ENCODE measurements at places on chromosomes 16 and 17.

DNA sequence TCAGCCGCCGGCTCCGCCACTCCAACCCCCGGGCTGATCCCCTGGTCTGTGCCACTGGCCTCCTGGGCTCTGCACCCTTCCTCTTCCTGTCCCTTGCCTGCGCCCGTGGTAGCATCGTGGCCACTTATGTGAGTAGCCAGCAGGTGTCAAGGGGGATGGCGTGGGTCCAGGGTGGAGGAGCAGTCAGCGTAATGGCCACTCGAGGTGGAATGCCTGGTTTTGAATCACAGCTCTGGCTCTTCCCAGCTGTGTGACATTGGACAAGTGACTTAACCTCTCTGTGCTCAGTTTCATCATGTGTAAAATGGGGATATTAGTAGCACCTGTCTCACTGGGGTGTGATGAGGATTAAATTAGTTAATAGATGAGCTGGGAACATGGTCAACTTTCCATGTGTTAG lies 2.4 kb upstream of the LAT start:
- no peak for DNase-seq

GRCh38 chr16:21101631-21102420 lies 48.8 kb downstream of the DNAH3 start:
- no peak for DNase-seq

DNA sequence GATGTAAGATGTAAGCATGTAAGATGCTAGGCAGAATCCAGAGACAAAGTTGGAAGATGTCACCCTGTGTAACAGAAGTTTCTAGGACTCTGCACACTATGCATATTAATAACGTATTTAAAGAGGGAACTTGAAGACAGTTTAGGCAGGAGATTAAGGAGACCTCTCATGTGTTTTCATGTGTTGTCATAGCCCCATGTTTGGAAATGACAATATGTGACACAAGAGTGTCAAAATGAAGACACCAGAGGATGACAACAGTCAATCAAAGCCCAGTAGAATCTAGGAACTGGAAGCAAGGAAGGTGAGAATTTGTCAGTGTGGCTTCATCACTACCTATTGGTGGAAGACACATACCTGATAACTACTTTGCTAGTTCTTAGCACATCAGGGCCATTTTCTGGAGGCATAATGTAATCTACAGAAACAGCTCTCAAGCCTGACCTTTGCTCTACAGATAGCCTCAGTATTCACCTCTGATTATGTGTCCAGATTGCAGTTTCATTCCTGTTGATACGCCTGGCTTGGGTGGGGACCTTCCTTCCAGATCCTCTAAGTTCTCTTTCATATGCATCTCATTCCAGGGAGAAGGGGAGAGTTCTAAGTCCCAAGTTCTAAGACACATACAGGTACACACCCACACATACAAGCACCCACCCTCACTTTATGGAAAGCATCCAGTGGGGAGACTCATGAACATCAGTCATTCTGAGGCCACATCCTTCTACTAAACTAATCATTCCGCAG lies 26.3 kb downstream of the PMP22 start:
- no peak for DNase-seq

- no peak for DNase-seq
Observed at GRCh38 chr16:89093602-89094251, at the start of gene ACSF3. TSS of gene ACSF3 (plus strand) at chr16:89093852. CDS start at chr16:89100682, 6,830 bp downstream.

DNA sequence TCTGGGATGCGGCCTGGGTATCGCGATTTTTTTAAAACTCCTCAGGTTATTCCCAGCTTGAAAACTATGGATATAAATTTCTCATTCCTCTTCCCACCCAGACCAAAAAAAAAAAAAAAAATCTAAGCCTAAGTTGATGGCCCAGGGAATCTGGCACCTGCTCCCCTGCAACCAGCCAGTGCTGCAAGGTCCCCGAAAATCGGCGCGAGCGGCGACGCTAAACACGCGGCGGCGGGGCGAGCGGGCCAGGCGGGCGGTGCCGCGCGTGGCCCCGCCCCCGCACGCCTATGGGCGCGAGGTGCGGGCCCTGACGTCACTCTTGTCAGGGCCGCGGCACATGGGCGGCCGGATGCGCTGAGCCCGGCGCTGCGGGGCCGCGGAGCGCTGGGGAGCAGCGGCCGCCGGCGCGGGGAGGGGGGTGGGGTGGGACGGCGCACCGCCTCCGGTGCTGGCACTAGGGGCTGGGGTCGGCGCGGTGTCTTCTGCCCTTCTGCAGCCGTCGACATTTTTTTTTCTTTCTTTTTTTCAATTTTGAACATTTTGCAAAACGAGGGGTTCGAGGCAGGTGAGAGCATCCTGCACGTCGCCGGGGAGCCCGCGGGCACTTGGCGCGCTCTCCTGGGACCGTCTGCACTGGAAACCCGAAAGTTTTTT lies at the start of gene HLF:
Gene HLF (plus strand): TSS at position 316 of the 654 bp plus-strand sequence. CDS start 525 bp downstream, outside the sequence.
- DNase-seq = peak; percentile 15

DNA sequence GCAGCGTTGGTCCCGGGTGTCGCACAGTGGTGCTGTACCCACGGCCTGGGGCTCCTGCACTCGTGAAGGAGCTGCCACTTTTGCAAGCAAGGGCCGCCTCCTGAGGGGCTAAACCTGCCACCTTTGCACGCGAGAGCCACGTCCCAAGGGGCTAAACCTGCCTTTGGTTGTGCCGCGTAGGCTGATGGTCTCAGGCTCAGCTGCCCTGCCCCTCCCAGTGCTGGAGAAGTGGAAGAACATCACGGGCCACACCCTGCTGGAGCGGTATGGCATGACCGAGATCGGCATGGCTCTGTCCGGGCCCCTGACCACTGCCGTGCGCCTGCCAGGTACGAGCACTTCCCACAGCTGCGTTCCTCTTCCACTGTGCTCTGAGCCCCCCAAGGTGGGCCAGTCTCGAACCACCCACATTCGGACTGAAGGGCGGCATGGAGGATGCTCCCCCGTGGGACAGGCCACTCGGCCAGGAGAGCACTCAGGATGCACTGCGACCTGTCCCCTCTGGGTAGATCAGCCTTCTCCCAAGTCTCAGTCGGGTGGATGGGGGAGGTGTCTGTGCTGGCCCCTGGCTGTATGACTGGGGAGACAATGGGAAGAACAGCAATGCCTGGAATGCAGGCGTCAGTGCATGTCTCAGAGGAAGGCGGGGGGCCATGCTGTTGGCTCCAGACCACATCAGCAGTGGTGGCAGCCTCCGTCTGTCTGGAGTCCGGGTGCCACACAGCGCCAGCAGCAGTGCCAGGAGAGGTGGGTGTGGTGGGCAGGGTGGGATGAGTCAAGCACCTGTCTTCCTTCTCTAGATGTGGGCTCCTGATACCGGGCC lies 20.7 kb downstream of the ACSF3 start:
- DNase-seq = no peak

DNA sequence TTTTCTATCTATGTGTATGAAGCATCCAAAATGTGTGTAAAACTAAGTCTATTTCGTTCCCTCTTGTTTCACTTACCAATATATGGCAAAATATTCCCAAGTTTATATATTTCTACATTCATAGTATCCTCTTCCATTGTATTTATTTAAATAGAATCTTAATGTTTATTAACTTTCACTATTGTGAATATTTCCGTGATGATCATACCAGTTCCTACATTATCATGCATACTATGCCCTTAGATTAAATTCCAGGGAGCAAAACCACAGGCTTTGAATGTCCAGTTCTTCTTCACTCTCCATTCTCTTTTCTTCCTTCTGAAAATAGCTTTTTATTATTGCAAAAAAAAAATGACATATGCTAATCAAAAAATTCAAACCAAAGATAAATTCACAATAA lies 4.0 kb downstream of the MAP2K6 start:
- no peak for DNase-seq

GRCh38 chr17:71427801-71428200 lies 693.0 kb upstream of the SOX9 start:
- no peak for DNase-seq

GRCh38 chr17:48645639-48646182 lies 19.6 kb upstream of the HOXB9 start:
- DNase-seq = no peak

- no peak for DNase-seq
Observed at GRCh38 chr17:27666831-27667560, 36.0 kb downstream of the LGALS9 start.

- DNase-seq = no peak
Observed at GRCh38 chr16:57021757-57022156, 32.4 kb downstream of the NLRC5 start.

- no peak for DNase-seq
Observed at GRCh38 chr17:26792486-26792885, 501.4 kb upstream of the WSB1 start.

DNA sequence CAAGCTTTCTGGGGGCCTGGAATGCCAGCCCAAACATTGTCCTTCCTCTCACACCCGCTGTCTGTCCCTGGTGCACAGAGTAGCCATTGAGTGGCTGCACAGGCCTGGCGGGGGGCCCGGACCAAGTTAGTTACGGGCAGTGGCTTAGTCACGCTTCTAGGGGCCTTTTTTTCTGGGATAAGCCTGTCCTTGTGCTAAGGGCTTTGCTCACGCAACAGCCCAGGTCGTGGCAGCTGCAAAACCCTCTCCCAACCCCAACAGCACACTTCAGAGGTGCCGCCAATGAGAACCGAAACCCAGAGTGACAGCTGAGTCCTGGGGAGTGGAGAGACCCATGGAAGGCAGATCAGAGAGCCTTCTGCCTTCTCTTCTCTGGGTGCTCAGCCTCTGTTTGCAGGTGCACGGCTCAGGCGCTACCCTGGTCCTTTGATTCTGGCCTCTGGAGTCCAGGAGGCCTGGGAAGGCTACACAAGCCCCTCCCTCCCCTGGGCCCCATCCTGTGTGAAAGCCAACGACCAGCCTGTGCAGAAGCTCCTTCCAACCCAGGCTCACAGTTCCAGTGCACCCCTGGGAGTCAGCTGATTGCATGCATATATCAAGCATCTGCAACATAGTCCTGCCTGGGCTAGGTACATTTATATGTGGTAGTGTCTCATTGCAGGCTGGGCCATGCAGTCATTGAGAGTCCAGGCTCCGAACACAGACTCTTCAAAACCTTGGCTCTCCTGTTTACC lies 9.1 kb downstream of the WSCD1 start:
- DNase-seq = no peak

DNA sequence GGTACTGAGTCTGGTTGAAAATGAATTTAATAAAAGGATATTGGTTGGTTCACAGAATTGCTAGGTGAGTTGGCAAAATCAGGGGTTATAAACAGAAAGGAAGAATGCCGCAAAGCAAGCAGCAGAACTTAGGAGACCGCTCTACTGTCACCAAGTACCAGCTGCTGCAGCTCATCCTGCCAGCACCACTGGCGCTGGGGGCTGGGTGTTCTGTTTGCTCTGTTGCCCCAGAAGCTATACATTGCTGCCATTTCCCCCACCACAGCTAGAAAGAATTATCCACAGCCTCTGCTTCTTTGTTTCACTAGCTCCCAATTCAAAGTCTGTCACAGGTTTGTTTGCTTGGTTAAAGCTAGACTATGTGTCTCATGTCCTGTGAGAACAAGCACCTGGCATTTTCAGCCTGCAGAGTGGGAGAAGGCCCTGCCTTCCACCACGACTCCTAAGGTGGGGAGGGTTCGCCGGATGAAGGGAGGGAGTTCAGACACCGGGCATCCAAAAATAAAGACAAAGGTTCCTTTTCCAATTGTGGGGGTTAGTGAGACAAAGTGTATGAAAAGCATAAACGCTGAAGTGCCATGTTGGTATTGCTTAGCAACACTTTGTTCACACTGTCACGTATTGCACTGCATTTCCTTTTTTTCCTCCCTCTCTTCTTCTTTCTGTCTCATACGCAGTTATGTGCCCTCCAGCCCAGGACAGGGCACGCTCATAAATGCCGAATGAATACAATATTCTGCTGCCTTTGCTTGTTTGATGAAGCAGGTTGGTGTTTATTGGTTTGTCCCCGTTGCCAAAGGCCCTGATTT lies 9.6 kb upstream of the CPD start:
- DNase-seq = no peak

DNA sequence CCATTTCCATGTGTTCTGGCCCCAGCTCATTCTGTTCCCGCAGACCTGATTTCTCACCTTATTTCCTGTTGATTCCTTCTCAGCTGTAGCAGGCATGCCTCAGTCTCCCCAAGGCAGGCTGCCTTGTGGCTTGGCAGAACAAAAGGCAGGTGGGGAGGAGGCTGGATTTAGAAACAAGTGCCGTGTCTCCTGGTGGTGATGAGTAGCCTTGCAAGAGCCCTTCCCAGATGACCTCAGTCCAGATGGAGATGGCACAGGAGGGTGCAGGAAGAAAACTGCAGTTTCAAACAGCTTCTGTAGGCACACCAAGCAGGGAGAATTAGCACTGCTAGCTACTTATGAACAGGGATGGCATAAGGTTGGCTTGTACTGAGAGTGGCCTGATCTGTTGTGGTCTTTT lies 64.6 kb downstream of the ARHGAP44 start:
- DNase-seq = no peak

- peak; percentile 62 for DNase-seq
Observed at GRCh38 chr17:39679521-39680192, 8.2 kb downstream of the PGAP3 start.

- no peak for DNase-seq
Observed at GRCh38 chr16:70692873-70693671, 7.2 kb upstream of the MTSS2 start.

DNA sequence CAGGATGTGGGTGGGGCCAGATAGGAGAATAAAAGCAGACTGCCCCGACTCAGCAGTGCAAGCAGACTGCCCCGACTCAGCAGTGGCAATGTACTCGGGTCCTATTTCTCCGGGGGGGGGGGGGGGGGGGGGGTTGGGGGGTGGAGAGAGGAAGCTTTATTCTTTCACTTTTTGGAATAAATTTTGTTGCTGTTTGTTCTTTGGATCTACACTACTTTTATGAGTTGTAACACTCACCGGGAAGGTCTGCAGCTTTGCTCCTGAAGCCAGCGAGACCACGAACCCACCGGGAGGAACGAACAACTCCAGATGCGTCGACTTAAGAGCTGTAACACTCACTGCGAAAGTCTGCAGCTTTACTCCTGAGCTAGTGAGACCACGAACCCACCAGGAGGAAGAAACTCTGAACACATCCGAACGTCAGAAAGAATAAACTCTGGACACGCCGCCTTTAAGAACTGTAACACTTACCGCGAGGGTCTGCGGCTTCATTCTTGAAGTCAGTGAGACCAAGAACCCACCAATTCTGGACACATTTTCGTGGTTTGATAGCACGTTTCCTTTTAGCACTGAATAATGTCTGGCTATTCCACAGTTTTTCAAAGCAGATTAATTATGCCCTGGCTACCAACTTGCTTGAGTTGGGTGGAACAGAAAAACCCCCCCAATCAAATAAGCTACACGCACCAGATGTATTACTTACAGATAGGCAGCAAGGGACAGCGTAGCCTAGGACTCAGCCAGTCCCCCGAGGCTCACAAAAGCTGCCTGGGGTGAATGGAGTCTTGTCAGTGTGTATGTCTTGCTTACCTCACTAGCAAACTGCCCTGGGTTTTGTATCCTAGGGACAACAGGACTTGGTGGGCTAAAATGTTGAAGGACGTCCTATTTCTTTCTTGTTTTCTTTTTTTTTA lies 11.9 kb downstream of the FZD2 start:
- DNase-seq = no peak

GRCh38 chr17:81470270-81470943 lies 42.2 kb downstream of the ACTG1 start:
- no peak for DNase-seq

All from CMK (cell line).